Nucleus accumbens (tissue), 56 donors: ENCODE measurements at places on chromosomes 3 and 15.

DNA sequence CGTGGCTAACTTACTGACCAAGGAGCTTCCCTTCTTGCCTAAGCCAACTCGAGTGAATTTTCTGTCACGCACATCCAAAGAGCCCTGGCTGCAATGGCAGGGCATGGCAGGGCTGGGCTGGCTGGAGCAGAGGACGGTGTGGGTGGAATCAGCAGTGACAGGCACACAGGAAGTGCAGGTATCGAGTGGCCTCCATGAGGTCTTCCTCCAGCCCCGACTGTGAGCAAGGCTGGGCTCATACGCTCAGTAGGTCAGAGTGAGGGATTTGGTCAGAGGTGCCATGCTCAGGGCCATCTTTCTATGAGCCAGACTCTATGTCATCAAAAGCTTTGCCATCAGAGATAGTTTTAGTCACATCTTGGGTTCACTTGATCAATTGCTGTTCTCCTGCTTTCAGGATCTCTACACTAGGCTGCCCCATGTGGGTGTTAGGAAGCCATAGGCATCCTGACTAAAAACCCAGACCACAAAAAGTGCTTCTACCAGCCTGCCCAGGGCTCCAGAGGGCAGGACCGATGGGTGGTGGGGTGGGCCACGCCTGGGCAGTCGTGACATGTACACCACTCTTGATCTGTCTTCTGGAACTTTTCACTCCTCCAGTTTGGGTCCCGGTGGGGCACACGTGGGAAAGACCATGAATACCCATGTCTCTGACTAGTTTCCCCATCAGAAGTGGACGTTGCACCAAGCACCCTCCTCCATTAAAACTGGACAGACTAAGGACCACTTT is 22.6 kb upstream of the COMMD4 start:
- no peak for DNase-seq

DNA sequence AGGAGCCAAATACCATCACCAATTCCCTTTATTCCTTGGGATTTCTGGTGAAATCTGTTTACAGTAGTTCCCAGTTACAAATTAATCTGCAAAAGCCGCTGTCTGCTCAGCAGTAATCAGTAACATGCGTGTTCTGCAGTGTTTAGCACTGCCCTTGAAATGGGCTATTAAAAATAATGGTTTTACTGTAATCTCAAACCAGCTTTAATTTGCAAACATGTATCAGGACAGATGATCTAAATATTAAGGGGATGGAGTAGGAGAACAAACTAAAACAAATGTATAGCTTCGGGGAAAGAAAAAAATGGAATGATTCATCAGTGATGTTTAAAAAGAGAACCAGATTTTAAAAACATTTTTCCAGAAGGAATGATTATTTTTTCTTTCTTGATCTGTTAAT is 513.2 kb downstream of the MECOM start:
- DNase-seq: no peak

- DNase-seq: no peak
Measured at GRCh38 chr15:73628102-73628501, 5.1 kb downstream of the NPTN start.

DNA sequence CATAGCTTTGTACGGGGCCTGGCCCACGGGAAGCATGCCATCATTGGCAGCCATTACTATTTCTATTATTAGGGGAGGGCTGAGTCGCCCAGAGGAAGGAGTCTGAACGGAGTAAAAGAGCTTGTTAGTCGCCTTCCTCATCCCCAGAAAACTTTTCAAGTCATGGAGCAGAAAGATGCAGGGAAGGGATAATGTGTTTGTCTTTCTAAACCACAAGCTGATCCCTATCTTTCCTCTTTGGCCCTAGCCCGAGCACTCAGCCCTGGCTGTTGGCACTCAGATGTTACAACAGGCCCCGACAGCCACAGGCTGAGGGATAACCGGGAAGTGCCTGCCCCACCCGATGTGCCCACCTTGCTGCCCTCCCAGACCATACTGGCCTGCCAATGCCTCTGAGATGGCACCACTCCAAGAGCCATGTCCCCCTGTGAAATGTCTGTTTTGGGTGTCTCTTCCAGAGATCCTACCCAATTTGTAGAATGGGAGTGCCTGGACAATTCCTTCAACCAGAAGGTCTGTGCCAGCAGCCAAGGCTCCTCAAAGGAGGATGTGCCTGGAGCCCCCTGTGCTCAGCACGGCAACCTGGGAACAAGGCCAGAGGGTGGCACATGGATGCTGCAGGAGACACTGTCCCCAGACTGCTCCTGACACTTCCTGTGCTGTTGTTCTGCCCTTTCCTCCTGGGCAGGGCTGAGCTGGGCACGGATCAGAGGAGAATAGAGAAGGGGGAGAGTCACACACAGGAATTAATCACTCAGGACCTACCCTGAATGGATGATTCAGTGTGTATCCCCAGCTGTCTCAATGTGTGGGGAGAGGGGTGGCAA is 10.8 kb downstream of the PAK6 start:
- no peak for DNase-seq

- DNase-seq: peak; percentile 23
Measured at GRCh38 chr15:45200799-45201556, 13.2 kb upstream of the SHF start.

GRCh38 chr15:29024662-29025061 is 138.9 kb downstream of the APBA2 start:
- DNase-seq: no peak

DNA sequence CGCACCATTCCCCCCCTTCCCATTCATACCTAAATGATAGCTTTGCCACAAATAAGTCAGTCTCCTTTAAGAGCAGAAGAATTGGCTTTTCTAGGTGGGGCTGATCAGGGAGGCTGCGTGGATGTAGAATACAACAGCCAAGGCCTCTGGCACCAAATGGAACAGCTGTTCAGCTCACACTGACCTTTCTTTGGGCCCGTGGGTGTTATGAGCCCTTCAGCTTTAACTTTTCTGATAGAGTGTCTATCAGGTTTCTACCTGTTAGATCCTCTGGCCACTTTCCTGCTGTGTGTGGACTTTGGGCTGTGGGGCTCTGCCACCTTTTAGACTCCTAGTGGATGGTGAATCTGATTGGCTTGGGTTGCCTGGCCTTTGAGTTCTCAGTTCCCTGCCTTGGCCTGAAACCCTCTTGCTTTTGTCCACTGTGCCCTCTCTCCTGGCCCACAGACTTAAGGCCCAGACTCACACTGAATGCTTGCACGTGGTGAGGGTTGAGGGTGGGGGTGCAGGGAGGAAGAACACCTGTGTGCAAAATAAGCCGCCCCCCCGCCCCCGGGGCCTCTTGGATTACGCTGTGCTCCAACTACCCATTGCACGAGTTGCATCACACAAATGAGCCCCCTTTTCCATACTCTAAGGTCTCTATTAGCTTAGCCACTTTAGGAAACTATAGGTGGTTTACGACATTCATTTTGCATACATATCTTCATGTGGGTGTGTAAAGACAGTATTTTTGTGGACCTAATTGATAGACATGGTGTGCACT is 1.3 kb upstream of the RFX7 start:
- no peak for DNase-seq

GRCh38 chr15:70023064-70023768 is 74.5 kb downstream of the TLE3 start:
- DNase-seq: no peak

GRCh38 chr3:102353805-102354204 is 81.0 kb upstream of the ZPLD1 start:
- DNase-seq: no peak

- DNase-seq: peak; percentile 26
Measured at GRCh38 chr3:186255703-186256331, 106.2 kb downstream of the DGKG start.

DNA sequence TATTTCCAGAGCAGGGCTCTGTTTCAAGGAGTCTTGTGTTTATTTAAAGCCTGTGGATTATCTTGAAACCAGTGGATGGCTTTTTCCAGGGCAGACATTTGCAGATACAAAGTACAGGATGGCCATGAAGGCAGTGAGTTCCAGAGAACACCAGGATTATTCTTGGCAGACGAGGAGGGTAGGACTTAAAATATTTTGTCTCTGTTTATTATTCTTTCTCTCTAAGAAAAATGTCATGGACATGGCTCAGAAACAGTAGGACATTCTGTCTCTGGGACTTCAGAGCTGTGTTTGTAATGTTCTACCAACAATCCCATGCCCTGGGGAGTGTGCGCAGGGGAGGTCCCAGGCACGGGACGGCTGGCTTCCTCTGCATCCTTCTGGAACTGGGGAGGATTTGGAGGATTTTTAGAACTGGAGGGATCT is 125.9 kb downstream of the ATP10A start:
- DNase-seq: no peak

- DNase-seq: no peak
Measured at GRCh38 chr3:133460809-133461208, 61.0 kb downstream of the BFSP2 start.

GRCh38 chr3:20125897-20126296 is 60.1 kb downstream of the SGO1 start:
- no peak for DNase-seq

- DNase-seq: no peak
Measured at GRCh38 chr15:93060336-93061248, 28.4 kb downstream of the RGMA start.

- no peak for DNase-seq
Measured at GRCh38 chr3:114904633-114905032, 242.5 kb downstream of the ZBTB20 start.

GRCh38 chr15:70375586-70375985 is 277.9 kb upstream of the TLE3 start:
- no peak for DNase-seq

DNA sequence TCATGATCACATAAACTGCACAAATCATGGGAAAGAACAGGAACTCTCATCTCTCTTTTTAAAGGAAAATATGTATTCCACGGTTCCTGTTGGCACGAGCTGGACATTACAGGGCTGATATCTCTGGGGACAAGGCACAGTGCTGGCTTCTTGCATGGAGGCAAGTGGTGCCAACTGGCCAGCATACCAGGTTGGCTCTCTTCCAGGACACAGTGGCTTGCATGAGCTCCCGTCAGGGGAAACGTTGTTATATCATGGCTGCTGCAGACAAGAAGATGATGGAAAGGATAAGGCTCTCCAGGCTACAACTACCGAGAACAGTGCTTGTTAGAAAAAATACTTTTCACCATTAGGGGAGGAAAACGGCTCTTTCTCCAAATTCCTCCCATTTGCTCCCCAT is 283.9 kb downstream of the RORA start:
- peak; percentile 13 for DNase-seq

- DNase-seq: no peak
Measured at GRCh38 chr3:177071496-177072156, 125.7 kb downstream of the TBL1XR1 start.

GRCh38 chr3:106397006-106397405 is 528.2 kb upstream of the CBLB start:
- no peak for DNase-seq

- DNase-seq: no peak
Measured at GRCh38 chr3:178120367-178120766, 415.9 kb upstream of the KCNMB2 start.

DNA sequence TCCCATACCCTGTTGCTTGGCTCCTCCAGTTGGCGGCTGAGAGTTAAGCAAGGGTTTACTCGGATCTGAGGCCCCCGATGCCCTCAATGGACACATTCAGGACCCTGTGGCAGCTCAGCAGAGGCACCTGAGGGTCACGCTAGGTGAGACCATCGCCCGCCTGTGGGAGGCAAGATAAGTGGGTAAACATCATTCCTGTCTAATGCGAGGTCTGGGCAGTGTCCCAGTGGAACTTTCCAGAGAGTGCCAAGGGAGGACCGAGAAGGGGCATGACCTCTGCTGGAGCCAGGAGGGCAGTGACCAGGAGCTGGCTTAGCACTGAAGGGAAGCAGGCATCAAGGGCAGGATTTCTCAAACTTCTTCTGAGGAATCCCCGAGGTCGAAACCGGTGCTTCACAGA is 65.4 kb upstream of the SEC61A1 start:
- no peak for DNase-seq
